ENCODE measurements at places on chromosomes 7 and 10. TPM values are rescaled to one million over a fixed set of nuclear protein-coding genes. Genes with fewer than 3 reads are reported as not detected.

SORCS1 gene
- not detected for total RNA-seq

LBX1 gene
- total RNA-seq = 0.08 TPM

CXCL12 gene
- total RNA-seq = 54.1 TPM

FIGNL1 gene
- total RNA-seq = 9.3 TPM

MSS51 gene
- total RNA-seq = 2.5 TPM

KLF14 gene
- total RNA-seq = not detected

NXPH1 gene
- not detected for total RNA-seq

UCN3 gene
- total RNA-seq = not detected

MYO1G gene
- 0.09 TPM for total RNA-seq

CDNF gene
- 1.2 TPM for total RNA-seq

ASB4 gene
- not detected for total RNA-seq

GDF2 gene
- not detected for total RNA-seq

NRAP gene
- total RNA-seq = under 0.01 TPM

SEMA3A gene
- 118 TPM for total RNA-seq

DIP2C gene
- total RNA-seq = 16.1 TPM

SAMD9L gene
- total RNA-seq = 22.6 TPM

ZNF746 gene
- 16.0 TPM for total RNA-seq

CPA2 gene
- not detected for total RNA-seq

GNAT3 gene
- not detected for total RNA-seq

FKBP9 gene
- total RNA-seq = 831 TPM

SAP25 gene
- total RNA-seq = not detected

All from fibroblast of the aortic adventitia (primary cell).